ENCODE measurements at places on chromosomes 16 and 17.

GRCh38 chr16:54244061-54244886 lies 42.3 kb downstream of the IRX3 start:
- no peak for DNase-seq

DNA sequence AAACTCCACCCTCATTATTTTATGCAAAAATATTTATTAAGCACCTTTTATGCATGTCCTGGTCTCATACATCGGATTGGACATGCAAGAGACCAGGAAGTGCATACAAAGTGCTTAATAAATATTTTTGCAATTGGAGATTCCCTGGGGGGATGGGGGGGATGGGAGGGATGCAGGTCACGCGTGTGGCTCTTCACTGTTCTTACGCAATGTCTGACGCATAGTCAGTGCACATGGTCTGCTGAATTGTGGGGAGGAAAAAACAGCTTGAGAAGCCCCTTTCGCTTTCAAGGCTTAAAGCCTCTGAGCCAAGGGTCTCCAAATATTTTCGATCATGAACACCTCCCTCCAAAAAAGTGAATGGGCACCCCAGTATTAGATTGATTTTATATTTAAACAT lies 96.7 kb upstream of the XYLT1 start:
- DNase-seq = no peak

DNA sequence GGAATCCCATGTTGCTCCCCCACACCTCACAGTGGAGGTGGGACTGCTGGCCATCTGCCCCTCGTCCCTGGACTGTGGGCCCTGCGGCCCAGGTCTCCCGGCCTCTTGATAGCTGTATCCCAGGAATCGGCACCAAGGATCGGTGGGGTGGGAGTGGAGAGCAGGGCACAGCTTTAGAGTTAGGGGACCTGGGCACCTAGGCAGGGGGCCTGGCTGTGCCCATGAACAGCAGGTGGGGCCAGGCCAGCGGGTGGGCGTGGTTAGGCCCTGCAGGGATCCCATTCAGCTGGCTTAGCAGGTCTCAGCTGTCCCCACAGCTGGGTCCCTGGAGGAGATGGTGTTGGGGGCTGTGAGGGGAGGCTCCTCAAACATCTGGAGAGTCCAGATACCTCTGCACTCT lies 49.2 kb downstream of the SREBF1 start:
- no peak for DNase-seq

GRCh38 chr17:62627219-62627903 lies at the start of gene MRC2:
Gene MRC2 (plus strand): TSS chr17:62627670. CDS start chr17:62627803, 133 bp downstream.
- DNase-seq = no peak

GRCh38 chr17:5031365-5032082 lies 3.7 kb downstream of the SLC52A1 start:
- peak; percentile 71 for DNase-seq

DNA sequence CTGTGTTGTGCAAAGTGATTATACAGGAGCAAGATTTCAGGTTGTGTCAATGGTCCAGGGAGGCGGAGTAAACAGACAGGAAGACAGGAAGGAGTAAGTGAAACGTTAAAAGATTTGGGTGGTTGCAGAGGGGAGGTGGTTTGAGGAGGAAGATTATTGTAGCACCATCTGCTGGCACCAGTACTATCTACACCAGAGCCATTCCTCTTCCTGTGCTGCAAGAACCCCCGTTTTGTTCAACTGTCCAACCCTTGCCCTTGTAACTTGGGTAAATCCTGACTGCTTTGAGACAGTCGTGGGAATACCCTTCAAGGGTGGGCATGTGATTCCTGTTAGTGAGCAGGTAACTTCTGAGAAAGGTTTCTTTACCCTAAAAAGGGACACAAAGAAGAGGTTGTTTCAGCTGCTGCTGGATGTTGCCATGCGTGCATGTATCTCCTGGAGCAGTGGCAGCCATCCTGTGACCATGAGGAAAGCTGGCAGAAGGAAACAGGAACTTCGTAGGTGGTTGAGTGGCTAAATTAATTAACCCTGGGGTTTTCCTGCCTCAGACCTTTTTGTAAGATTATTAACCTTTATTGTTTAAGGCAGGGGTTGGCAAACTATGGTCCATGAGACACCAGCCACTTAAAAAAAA lies 124.1 kb downstream of the PRKCA start:
- peak; percentile 8 for DNase-seq

DNA sequence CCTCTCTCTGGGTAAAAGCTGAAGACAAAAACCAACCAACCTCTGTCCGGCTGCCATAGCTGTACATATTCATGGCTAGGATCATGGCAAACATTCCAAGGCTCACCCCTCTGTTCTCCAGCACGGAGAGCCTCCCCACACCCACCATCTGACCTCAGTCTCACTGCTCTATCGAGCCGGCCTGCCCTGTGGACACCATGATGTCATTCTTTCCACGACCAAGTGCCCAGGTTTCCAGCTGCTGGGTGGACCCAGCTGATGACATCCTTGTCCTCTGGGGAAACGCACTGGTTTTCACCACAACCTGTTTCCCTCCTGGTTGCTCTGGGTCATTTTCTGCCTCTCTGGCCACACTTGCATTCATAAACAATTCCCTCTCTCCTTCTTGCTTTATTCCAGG lies 67.7 kb downstream of the NDEL1 start:
- no peak for DNase-seq

DNA sequence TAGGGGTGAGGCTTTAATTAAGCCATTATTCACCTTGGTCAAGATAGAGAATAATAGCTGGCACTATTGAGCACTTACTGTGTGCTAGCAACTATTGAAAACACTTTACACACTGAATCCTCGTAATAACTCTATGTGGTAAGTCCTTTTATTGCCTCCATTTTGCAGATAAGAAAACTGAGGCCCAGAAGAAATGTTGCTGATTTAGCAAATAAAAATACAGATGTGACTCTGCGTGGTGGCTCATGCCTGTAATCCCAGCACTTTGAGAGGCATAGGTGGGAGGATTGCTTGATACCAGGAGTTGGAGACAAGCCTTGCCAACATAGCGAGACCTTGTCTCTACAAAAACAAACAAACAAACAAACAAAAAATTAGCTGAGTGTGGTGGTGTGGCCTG lies 19.4 kb downstream of the OTOA start:
- no peak for DNase-seq

- no peak for DNase-seq
These were observed 83.5 kb downstream of the FTO start for GRCh38 chr16:53787423-53787822.

Measured in activated T-helper 1 cell treated with Interleukin-2 at 50 U/mL for 16 hours (primary cell).